Effector memory CD8-positive, alpha-beta T cell (primary cell): ENCODE measurements at places on chromosomes 11 and 22.

GRCh38 chr11:1760351-1761109 lies 3.2 kb downstream of the CTSD start:
- no peak for DNase-seq

DNA sequence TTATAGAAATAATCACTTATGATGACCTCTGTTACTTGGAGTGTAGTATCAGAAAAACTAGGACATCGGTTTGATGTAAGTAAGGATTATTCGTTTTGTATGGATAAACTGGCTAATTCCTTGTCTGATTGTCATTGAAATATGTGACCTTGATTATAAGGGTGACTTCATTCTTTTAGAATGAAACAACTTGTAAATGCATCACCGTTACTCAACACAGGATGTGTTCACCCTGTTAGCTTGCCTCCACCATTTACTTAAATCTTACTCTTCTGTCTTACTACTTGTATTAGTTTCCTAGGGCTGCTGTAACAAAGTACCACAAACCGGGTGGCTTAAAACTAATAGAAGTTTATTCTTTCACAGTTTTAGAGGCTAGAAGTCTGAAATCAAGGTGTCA lies 7.9 kb downstream of the SFI1 start:
- DNase-seq: no peak

GRCh38 chr11:326592-326841 lies 5.9 kb upstream of the IFITM3 start:
- DNase-seq: no peak

DNA sequence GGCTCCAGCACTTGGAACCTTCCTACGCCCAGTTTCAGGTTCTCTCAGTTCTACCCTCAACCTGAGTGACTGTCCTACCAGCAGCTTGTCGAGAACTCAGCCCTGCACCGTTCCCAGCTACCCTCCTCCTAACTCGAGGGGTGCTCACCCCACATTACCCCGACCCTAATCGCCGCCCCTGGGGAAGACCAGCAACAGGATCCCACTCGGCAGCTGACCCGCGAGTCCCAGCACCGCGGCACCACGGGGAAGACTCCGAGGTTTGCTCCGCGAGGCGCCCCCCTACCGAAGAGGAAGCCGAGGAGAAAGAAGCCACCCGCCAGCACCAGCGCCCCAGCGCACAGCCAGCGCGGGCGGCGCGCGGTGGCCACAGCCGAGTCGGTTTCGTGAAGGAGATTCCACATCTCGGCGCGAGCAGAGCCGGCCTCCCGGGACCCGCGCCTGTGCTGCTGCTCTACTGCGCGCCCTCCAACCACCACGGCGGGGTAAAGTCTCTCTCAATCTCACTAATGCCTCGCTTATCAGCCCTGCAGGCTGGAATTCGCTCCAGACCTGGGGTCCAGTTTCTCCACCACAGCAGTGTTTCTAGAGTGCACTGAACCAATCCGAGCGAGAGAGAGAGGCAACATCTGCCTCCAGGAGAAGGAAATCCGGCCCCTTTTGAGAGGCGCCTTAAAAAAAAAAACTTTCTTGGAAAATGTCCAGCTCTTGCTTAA lies at the start of gene FOLH1:
FOLH1 (minus strand) TSS at position 597 of the 716 bp plus-strand sequence; CDS start at position 404, 193 bp downstream.
- DNase-seq: no peak

DNA sequence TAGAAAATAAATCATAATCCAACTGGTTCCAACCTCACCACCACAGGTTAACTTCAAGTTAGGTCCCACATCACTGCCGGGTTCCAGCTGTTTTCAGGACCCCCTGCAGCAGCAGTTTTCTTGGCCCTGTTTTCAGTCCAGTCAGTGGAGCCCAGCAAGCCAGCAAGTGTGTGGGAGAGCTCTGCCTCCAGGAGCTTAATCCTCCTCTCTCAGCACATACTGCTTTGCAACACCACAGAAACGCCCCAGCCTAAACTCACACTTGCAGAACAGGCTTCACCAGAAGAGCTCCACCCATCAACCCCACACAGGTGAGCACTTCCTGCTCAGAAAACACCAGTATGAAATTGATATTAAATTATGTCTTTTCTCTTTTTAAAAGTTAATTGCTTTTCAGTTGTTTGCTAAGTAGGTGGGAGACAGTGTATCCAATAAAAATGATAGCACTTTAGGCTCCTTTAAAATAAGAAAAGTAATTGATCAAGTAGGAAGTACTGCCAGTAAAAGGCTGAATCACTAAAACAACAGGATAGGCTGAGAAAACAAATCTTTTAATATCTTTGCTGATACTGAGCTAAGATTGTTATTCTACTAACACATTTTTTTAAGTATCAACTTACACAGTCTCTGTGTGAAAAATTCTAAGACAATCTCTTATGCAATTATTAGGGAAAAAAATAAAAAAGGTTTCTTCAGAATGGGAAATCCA lies 81.5 kb upstream of the TP53AIP1 start:
- no peak for DNase-seq

GRCh38 chr22:47593911-47594311 lies 831.5 kb downstream of the TBC1D22A start:
- no peak for DNase-seq

- DNase-seq: no peak
Measured at GRCh38 chr22:35313311-35314121, 13.8 kb downstream of the TOM1 start.
